ENCODE measurements at places on chromosomes 4 and X. TPM values are rescaled to one million over a fixed set of nuclear protein-coding genes. Genes with fewer than 3 reads are reported as not detected.

Gene HTN3
- total RNA-seq, result not detected

Gene TEX13C
- not detected for total RNA-seq

Gene CT45A5
- not detected for total RNA-seq

Gene XPNPEP2
- not detected for total RNA-seq

Gene APEX2
- 23.5 TPM for total RNA-seq

Gene LGI2
- total RNA-seq, result not detected

Gene FRG2
- 67.1 TPM for total RNA-seq

Gene SLC49A3
- 1.7 TPM for total RNA-seq

Gene RHOXF2
- total RNA-seq, result not detected

Gene ARAP2
- total RNA-seq, result 0.20 TPM

Gene TMEM31
- not detected for total RNA-seq

Gene MMGT1
- total RNA-seq, result 25.8 TPM

Gene PRR32
- not detected for total RNA-seq

Gene EPGN
- total RNA-seq, result not detected

DNA sequence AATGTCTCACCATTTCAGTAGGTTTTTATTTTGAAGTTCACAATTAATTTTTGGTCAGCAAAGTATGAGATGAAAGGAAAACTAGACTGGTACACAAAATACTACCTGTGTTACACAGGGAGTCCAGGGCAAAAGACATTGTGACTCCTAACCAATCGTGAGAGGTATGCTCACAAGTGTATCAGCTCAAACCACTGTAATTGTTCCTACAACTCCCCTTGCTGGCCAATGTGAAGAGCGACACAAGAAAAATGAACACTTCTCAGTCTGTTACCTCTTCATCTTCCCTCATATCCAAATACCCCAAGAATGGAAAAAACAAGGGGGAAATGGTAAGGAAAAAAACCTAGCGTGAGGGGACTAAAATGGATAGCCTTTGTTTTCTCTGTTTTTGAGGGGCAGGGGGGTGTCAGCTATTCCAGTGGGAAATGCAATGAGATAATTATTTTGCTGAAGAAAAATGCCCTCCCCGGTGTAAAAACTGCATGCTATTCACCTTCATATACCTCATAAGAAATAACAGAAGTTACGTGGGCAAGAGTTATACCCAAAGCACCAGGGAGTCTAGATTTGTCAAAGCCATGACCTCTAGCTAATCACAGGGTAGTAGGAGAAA, 30.6 kb upstream of the NSUN7 start:
- H3K36me3 ChIP-seq, result no peaks in the 10 kb centered on the region
- H3K4me3 ChIP-seq, result no peak overlapping the region
- H3K27me3 ChIP-seq, result no peaks in the 10 kb centered on the region
- peak; percentile 50 for DNase-seq
- H3K27ac ChIP-seq, result no peak overlapping the region

GRCh38 chrX:154018518-154019060, 1.1 kb downstream of the IRAK1 start:
- DNase-seq, result no peak
- no peaks in the 10 kb centered on the region for H3K4me1 ChIP-seq
- H3K27me3 ChIP-seq, result peaks cover 12% of the 10 kb centered on the region
- peak overlapping the region; percentile 82 for H3K27ac ChIP-seq

- no peak overlapping the region for H3K27ac ChIP-seq
- no peaks in the 10 kb centered on the region for H3K4me1 ChIP-seq
Measured at GRCh38 chrX:41808047-41808446, 84.1 kb downstream of the GPR82 start.

GRCh38 chr4:55733932-55734331, 85.7 kb upstream of the EXOC1L start:
- DNase-seq, result peak; percentile 3
- no peaks in the 10 kb centered on the region for H3K36me3 ChIP-seq
- H3K4me1 ChIP-seq, result no peaks in the 10 kb centered on the region
- H3K27ac ChIP-seq, result no peak overlapping the region
- H3K27me3 ChIP-seq, result no peaks in the 10 kb centered on the region
- H3K4me3 ChIP-seq, result no peak overlapping the region

- DNase-seq, result no peak
- no peak overlapping the region for H3K27ac ChIP-seq
- no peaks in the 10 kb centered on the region for H3K4me1 ChIP-seq
Measured at GRCh38 chr4:140168474-140168873, 14.5 kb upstream of the MAML3 start.

- H3K27ac ChIP-seq, result no peak overlapping the region
- peak; percentile 41 for DNase-seq
- no peaks in the 10 kb centered on the region for H3K36me3 ChIP-seq
- no peaks in the 10 kb centered on the region for H3K27me3 ChIP-seq
- no peaks in the 10 kb centered on the region for H3K4me1 ChIP-seq
Measured at GRCh38 chrX:140572724-140573123, 67.9 kb upstream of the SOX3 start.

DNA sequence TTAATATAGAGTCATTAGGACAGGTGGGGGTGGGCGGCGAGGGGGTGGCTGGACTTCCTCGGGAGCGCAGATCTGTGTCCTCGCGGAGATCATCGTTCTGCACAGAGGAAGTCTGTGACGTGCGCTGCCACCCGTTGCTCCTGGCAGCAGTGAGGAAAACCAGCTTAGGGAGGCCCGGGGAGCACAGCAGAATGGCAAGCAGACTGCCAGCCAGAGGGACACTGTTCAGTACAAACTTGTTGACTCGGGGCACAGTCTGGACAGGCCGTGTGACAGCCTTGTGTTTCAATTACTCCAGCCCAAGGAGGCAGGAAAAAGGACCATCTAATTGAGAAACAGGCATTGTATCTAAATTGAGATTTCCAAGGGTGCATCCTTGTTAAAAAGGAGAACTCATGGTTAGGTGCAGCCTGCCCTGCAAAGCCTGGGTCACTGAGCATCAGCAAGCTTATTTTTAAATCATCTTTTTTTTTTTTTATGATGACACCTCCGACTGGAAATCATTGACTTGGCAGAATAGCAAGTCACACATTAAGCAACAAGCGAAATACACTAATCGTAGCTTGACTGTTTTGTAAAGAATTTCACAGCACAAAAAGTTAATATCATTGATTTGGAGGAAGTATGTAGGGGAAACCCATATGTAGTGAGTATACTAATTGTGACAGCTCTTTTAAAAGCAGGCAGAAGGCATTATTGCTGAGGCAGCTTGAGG, 512.0 kb upstream of the FAT1 start:
- peak; percentile 68 for DNase-seq
- no peaks in the 10 kb centered on the region for H3K36me3 ChIP-seq
- no peak overlapping the region for H3K4me3 ChIP-seq
- H3K27me3 ChIP-seq, result peaks cover 46% of the 10 kb centered on the region
- H3K4me1 ChIP-seq, result peaks cover 4% of the 10 kb centered on the region

- DNase-seq, result no peak
- no peaks in the 10 kb centered on the region for H3K27me3 ChIP-seq
- H3K27ac ChIP-seq, result no peak overlapping the region
- H3K4me3 ChIP-seq, result no peak overlapping the region
Measured at GRCh38 chrX:57119416-57119815, 1.9 kb downstream of the SPIN2B start.

DNA sequence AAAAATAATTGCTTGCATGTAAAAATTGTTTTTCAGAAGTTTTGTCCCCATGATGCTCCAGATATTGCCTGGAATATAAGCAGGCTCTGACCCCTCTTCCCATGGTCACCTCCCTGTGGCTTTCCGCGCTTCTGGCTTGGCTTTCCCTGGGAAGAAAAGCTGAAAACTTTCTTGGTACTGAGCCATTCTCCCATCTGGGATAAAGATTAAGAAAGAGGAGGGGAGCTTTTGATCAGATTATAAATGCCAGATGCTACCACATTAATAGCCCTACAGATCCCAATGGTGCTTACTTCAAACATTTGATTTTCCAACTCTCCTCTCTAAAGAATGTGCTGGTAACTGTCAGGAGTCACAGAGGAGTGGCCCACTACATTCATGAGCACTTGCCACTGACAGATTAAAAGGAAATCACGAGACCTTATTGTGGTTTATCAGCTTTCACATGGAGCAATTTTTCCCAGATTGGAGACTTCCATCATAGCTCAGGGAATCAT, 54.4 kb upstream of the GAB1 start:
- no peaks in the 10 kb centered on the region for H3K36me3 ChIP-seq
- no peak for DNase-seq
- no peak overlapping the region for H3K27ac ChIP-seq
- H3K27me3 ChIP-seq, result no peaks in the 10 kb centered on the region
- no peak overlapping the region for H3K4me3 ChIP-seq
- H3K4me1 ChIP-seq, result peaks cover 3% of the 10 kb centered on the region

DNA sequence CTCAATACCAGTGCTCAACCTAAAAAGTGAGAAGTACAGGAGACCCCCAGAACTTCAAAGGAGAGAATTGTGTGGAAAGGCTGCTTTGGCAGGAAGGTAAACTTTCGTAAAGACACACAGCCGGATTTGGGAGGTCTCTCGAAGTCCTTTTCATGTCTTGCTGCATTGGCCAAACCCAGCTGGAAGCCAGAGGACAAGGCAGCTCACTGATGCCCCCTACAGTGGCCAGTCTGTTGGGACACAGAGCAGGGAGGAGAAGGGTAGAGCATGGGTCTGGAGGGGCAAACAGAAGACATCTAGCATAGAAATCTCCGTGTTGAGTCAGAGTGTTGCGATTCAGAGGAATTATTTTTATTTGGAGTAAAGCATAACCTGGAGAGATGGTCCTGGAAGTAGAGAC, 198.9 kb downstream of the ANK2 start:
- no peaks in the 10 kb centered on the region for H3K27me3 ChIP-seq
- H3K36me3 ChIP-seq, result no peaks in the 10 kb centered on the region
- no peak overlapping the region for H3K4me3 ChIP-seq
- no peaks in the 10 kb centered on the region for H3K4me1 ChIP-seq
- peak; percentile 22 for DNase-seq
- H3K27ac ChIP-seq, result no peak overlapping the region

DNA sequence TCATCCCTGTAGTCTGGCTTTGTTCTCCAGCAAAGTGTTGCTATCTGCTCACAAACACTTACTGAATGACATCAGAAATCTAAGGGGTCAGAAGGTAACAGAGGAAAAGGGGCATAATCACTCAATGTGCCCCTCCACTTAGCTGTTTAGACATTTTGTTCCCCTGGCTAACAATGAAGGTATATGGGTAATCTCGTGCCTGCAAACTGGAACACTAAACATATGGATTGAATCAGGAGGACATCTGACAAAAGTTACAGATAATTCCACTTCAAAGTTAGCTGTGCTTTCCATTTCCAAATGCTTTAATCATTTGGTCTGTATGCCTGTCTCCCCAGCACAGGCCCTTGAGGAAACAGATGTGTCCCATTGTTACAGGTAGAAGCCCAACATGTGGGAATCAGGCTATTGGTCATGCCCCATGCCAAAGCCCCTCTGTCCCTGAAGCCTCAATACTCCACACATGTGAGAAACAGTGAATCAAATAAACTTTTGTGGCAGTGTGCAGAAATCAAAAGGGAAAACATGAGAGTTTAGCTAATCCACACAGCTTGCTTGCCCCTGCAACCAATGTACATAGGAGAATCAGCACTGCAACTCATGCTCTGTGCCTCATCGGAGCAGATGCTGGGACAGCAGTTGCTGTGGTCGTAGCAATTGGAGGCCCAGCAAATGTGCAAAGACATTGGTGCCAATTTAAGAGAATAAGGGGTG, 111.7 kb downstream of the RNF150 start:
- no peaks in the 10 kb centered on the region for H3K36me3 ChIP-seq
- no peak for DNase-seq
- H3K27ac ChIP-seq, result peak overlapping the region; percentile 56
- no peaks in the 10 kb centered on the region for H3K27me3 ChIP-seq
- H3K4me1 ChIP-seq, result peaks cover 46% of the 10 kb centered on the region
- H3K4me3 ChIP-seq, result no peak overlapping the region

DNA sequence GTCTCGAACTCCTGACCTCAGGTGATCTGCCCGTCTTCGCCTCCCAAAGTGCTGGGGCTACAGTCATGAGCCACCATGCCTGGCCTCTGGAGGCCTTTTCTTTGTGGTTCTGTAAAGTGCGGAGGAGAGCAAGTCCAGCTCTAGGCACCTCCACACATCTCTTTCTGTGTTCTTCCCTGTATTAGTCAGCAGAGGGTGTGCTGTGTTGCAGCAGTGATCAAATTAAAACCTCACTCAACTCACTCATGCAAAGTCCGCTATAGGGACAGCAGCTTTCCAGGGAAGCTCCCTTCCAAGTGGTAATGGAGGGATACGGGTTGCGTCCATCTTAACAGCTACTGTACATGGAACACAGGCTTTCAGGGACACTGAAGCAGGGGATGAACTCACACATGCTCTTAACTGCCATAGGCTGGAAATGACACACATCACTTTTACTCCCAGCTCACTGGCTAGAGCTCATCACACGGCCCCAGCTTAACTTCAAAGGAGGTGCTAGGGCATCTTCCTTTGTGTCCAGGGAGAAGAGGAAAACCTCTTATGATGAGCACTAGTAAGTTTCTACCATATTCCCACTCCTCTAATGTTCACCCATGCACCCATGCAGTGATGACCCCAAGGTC, 36.0 kb upstream of the CCNG2 start:
- H3K36me3 ChIP-seq, result no peaks in the 10 kb centered on the region
- no peak for DNase-seq
- no peaks in the 10 kb centered on the region for H3K27me3 ChIP-seq
- H3K4me1 ChIP-seq, result no peaks in the 10 kb centered on the region

GRCh38 chr4:99859618-99860017, 34.6 kb downstream of the LAMTOR3 start:
- H3K27ac ChIP-seq, result no peak overlapping the region
- peaks cover 31% of the 10 kb centered on the region for H3K27me3 ChIP-seq
- H3K36me3 ChIP-seq, result no peaks in the 10 kb centered on the region
- no peak overlapping the region for H3K4me3 ChIP-seq
- DNase-seq, result no peak

- no peak overlapping the region for H3K4me3 ChIP-seq
- no peaks in the 10 kb centered on the region for H3K36me3 ChIP-seq
- no peak overlapping the region for H3K27ac ChIP-seq
- no peaks in the 10 kb centered on the region for H3K4me1 ChIP-seq
- DNase-seq, result no peak
Measured at GRCh38 chrX:17613979-17614588, 123.2 kb upstream of the SCML1 start.

- no peak for DNase-seq
- H3K4me3 ChIP-seq, result no peak overlapping the region
- no peak overlapping the region for H3K27ac ChIP-seq
- no peaks in the 10 kb centered on the region for H3K27me3 ChIP-seq
- no peaks in the 10 kb centered on the region for H3K4me1 ChIP-seq
Measured at GRCh38 chr4:73066445-73066844, 3.1 kb downstream of the COX18 start.

GRCh38 chrX:48945517-48946348, 11.7 kb downstream of the OTUD5 start:
- peak; percentile 43 for DNase-seq
- H3K27me3 ChIP-seq, result no peaks in the 10 kb centered on the region
- H3K4me1 ChIP-seq, result no peaks in the 10 kb centered on the region
- H3K4me3 ChIP-seq, result no peak overlapping the region
- H3K27ac ChIP-seq, result no peak overlapping the region
- H3K36me3 ChIP-seq, result no peaks in the 10 kb centered on the region

DNA sequence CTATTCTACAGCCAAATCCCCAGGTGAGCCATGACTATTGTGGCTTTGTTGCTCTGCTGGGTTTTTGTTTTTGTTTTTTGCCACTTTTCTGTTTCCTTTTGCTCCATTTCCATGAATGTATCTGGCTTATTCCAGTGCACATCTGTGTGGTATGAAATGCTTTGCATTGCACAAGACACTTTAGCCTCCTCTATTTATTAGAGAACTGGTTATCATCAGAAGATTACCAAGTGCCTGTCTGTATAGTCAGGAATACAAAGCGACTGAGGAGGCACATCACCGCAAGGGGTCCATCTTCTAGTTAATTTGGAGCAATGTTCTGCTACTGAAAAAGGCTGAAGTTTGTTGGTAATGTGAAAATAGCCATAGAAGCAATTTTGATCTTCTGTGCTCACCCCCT, 120.8 kb downstream of the DCLK2 start:
- no peak for DNase-seq
- no peaks in the 10 kb centered on the region for H3K27me3 ChIP-seq
- H3K27ac ChIP-seq, result no peak overlapping the region
- H3K36me3 ChIP-seq, result no peaks in the 10 kb centered on the region
- H3K4me1 ChIP-seq, result no peaks in the 10 kb centered on the region
